ENCODE measurements at places on chromosomes 3 and 15.

DNA sequence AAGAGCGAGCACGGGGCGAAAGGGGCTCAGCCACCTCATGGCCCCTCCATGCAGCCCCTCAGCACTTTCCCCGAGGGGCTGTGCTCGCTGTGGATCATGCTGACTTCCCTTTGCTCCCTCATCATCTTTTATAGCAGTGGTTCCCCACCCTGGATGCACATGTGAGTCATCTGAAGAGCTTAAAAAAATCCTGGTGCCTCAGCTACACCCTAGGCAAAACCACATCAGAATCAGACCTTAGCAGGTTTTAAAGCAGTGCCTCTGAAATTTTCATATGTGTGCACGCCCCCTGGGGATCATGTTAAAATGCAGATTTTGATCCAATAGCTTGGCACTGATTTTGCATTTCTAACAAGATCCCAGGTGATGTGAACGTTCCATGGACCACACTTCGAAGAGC lies 50.9 kb downstream of the FEM1B start:
- DNase-seq = no peak

GRCh38 chr3:134312873-134313846 lies 61.1 kb downstream of the AMOTL2 start:
- DNase-seq = peak; percentile 86

DNA sequence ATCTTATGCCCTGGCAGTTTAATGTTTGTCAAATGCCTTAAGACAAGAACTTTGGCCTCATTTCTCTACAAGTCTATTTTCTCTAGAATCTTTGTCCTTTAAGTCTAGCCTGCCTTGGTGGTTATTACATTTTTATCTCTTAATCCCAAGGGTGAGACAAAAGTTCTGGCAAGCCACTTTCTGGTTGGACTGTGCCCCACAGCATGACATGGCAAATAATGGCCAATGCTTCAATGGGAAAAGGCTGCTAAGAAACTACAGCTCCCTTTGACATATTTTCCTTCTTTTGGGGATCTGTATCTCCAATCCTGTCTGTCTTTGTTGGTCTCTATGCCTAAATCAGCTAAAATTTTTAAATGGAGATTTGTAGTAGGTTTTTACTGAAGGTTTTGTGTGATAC lies 181.6 kb upstream of the MBNL1 start:
- DNase-seq = no peak

GRCh38 chr3:87209111-87209510 lies 18.0 kb upstream of the CHMP2B start:
- no peak for DNase-seq

GRCh38 chr15:70243686-70244540 lies 146.2 kb upstream of the TLE3 start:
- peak; percentile 29 for DNase-seq
